GM18507 (cell line): ENCODE measurements at places on chromosomes 16 and 17.
A peak's percentile ranks its signal among the peaks of the same experiment; 100 is the strongest.

GRCh38 chr16:86072328-86073102, 173.6 kb downstream of the IRF8 start:
- peak; percentile 50 for DNase-seq

GRCh38 chr17:64437944-64438525, 10.9 kb upstream of the MILR1 start:
- no peak for DNase-seq

- peak; percentile 72 for DNase-seq
These were observed at the start of gene RPAIN for GRCh38 chr17:5419959-5420653. Gene RPAIN, plus strand, starts transcription at chr17:5420182. Its CDS starts 29 bp downstream, at chr17:5420211.

DNA sequence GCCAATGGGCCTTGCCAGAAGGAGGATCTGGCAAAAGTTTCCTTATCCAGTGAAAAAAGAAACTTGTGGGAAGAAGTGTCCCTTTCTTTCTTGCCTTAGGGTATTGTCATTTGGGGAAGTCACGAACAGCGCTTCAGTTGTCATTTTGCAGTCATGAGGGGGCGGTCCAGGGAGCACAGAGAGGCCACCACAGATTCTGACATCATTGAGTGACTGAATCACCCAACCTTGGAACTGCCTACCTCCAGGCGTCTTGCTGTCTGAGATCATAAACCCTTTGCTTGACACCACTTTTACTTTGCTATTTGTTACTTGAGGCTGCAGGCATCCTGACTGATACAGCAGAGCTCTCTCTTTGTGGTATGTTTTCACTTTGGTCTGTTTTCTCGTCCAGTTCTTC, 3.1 kb upstream of the WSCD1 start:
- DNase-seq: no peak

GRCh38 chr17:63185420-63185819, 219.4 kb downstream of the TANC2 start:
- no peak for DNase-seq

DNA sequence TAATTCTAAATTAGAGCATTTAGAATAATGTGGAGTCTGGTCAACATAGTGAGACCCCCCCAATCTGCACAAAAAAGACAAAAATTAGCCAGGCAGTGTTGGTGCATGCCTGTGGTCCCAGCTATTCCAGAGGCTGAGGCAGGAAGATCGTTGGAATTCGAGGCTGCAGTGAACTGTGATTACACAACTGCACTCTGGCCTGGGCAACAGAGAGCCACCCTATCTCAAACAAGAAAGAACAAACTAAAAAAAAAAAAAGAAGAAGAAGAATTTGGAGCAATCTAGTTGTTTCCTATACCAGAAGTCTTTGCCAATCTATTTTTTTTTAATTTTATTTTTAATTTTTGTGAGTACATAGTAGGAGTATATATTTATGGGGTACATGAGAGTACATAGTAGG, 6.0 kb downstream of the CETP start:
- DNase-seq: no peak

- DNase-seq: no peak
These were observed 1.4 kb downstream of the SYNRG start for GRCh38 chr17:37607637-37608331.

DNA sequence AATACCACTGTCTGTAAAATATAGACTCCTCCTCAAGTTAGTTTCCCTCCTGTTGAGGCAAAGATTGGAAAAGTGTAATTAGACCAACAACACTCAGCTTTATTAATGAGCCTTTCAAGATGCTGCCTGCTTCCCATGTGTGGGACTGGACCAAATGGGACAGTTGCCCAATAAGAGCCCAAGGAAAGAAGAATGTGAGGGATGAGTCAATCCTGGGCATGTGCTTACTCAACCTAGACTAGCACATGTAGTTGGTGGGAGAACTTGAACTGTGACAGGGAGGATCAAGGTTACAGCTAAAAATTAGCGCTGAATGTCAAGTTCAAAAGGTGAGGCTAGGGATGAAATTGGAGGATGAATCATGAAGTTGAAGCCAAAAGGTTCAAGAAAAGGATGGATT, 435.5 kb downstream of the CA10 start:
- DNase-seq: no peak

GRCh38 chr17:62790564-62790986, 17.5 kb downstream of the MARCHF10 start:
- no peak for DNase-seq

DNA sequence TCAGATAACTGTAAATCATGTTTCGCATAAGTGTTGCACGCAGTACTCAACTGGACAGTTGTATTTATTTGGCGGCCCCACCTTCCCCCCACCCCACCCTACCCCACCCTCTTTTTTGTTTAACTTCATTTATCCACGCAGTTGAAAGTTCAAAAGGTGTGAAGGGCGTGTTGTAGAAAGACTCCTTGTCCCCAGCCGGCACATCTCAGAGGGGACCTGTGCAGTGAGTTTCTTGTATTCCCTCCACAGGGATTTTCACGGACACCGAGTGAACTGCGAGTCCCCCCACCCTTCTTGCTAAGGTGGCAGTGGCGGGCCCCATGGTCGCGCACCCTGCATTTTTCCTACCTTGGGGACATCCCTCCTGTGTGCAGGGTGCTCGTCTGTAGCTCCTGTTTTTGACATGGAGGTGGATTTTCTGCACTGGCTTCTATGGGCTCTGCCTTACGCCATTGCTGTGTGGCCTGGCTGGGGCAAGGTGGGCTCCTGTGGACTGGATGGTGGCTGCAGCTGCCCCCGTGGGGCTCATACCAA, 36.2 kb downstream of the ADCY7 start:
- no peak for DNase-seq

GRCh38 chr16:58009856-58010416, 8.7 kb downstream of the USB1 start:
- DNase-seq: no peak

GRCh38 chr16:85361441-85362118, 249.3 kb upstream of the CIBAR2 start:
- DNase-seq: no peak

DNA sequence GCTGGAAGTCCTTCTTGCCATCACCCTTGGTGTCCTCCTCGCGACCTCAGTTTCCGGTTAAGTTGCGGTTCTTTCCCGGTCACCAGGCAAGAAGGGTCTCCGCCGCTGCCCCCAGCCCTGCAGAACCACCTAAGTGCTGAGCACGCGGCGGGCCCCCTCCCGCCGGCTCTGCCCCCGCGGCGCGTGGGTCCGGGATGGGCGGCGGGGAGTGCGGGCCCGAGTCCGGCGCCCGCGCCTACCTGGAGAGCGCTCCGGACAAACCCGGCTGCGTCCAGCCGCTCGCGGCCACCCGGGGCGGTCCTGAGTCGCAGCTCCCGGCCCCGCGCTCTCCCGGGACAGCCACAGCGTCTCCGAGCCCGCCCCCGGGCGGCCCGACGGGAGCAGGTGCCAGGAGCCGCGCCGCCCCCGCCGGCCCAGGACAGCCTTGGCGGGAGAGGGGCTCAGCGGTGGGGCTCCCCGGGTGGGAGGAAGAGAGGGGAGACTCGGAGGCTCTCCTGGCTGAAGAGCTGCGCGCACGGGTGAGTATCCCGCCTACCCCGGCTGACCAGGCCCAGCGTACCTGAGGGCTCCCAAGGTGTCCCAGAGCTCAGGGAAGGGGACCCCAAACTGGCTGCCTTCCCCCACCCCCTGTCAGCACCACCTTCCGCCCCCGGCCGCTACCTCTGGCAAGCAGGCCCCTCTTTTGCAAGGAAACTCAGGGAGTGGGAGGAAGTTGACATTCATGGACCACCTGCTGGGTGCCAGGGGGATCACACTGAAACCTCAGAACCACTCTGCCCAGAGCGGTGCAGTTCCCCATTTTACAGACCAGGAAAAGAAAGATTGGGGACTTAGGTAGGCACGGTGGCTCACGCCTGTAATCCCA, 22.2 kb upstream of the C17orf113 start:
- no peak for DNase-seq

- DNase-seq: no peak
These were observed 19.7 kb downstream of the BAHCC1 start for GRCh38 chr17:81414756-81415516.

DNA sequence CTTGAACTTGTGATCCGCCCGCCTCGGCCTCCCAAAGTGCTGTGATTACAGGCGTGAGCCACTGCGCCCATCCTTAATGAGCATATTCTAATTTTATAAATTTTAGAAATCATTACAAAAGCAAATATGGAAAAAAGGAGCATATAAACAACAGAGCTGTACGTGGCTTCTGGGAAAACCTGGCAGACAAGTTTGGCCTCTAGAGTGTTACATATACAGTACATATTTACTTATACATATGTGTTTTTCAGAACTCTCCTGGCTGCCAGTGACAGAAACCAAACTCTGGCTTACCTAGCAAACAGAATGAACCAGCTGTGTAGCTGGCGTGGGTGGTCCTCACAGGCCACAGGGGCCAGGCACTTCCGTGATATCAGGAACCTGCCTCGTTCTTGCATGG, 10.1 kb downstream of the DRC3 start:
- DNase-seq: no peak

- DNase-seq: no peak
These were observed 11.2 kb upstream of the NGFR start for GRCh38 chr17:49483599-49484509.

DNA sequence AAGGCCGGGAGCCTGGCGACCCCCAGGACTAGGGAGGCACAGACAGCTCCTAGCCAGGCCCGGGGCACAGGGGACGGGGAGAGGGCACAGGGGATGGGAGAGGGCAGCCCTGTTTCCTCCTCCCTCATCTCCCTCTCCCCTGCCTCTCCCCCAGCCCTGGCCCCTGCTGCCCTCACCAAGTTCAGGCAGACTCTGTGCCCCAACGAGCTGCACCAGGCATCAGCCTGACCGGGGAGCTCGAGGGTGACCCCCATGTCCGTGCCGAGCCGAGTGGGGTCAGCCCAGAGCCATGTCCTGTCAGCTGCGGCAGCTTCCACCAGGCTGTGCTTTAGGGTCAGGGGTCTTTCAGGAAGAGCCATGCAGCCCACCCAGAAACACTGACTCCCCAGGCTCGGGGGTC, 6.0 kb downstream of the CDH15 start:
- no peak for DNase-seq

DNA sequence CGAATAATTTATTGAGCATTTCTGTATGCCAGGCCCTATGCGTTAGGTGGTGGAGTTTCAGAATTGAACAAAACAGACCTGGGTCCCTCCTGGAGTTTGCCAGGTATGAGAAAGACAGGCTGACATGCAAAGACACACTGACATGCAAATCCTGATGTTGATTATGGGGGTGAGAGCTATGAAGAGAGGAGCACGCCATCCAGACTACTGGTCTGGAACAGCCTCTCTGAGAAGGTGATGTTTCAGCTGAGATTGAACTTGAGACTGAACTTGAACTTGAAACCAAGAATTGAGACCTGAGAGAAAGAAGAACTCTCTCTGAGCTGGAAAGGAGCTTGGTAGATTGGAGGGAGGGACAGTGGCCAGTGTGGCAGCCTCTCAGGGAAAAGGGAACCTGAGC, 14.2 kb upstream of the CACNG4 start:
- DNase-seq: no peak

DNA sequence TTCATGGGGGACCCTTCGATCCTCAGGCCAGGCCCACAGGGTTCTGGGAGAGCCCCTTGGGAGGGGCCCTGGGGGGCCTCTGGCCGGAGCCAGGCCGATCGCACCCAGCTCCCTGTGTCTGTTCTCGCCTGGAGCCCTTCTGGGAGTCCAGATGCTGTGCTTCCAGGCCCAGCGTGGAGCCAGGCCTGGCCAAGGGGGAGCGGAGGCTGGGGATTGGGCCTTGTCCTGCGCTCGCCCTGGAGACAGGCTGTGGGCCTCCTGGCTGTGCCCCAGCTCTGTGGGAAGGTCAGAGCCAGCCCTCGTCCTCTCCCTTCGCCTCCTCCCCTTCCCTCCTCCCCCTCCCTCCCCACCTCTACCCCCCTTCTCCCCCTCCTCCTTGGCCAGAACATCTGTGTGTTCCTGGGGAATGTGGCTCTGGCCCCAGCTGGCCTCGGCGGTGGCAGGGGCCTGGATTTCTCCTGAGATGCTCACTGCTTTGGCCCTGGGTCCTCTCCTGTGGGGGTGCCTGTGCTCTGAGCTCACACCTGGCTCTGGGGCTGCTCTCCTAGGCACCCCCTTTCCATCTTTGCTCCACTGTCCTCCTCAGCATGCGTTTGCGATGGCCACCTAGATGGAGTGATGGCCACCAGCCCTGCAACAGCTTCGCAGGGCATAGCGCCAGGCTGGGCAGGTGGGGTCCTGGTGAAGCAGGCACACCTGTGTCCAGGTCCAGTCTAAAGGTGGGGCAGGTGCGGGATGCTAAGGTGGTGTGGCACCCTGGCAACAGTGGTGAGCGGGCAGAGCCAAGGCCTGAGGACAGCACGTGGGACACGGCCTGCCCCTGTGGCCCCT, 90.6 kb upstream of the CIBAR2 start:
- DNase-seq: no peak

GRCh38 chr16:66741950-66742808, 9.2 kb downstream of the DYNC1LI2 start:
- no peak for DNase-seq

- DNase-seq: no peak
These were observed 11.5 kb downstream of the GPT2 start for GRCh38 chr16:46895399-46896313.

DNA sequence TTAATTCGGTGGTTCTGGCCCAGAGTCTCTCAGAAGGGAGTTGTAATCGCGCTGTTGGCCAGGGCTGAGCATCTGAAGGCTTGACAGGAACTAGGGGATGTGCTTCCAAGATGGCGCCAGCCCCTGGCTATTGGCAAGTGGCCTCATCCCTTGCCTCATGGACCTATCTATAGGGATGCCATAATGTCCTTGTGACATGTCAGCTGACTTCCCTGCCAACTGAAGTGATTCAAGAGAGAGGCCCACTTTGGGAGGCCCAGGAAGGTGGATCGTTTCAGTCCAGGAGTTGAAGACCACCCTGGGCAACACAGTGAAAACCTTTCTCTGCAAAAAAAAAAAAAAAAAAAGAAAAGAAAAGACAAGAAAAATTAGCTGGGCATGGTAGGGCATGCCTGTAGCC, 15.0 kb upstream of the C16orf87 start:
- no peak for DNase-seq

DNA sequence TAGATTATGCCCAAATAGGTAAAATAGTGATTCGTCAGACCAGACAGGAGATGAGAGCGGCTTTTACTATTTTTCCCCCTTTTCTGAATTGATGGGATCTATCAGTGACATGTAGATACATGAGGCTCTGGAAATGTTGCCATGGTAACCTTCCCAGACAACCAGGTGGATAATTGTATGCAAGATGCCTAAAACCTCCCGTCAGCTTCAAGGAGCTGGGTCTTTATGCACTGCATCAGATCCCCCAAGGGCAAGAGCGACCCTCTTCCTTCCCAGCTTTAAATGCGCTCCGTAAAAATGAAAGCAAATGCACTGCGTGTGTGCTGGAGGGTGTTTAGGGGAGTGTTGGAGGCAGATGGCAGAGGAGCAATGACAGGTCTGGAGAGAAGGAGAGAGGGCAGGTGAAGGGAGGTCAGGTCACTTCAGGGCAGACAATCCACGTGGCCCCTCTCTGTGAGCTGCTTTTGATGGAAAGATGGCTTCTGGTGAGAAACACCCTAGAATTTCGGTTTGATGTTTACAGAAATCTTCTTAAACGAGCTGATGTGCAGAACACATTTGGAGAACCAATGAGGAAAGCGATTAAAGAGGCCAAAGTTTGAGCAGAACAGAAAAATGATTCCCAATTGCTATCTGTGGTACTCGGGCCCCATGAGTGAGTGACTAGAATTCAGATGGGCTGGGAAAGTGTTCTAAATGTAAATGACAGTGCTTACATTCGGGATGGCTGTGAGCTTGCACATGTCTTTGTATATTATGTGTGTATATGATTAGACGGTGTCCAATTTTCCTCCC, 461.7 kb upstream of the HSBP1 start:
- DNase-seq: no peak
